Stimulated activated CD8-positive, alpha-beta memory T cell treated with anti-CD3 and anti-CD28 coated beads, Interleukin-4, amount 100 ng/mL, for 1 hour (primary cell): ENCODE measurements at places on chromosomes 4 and X.

DNA sequence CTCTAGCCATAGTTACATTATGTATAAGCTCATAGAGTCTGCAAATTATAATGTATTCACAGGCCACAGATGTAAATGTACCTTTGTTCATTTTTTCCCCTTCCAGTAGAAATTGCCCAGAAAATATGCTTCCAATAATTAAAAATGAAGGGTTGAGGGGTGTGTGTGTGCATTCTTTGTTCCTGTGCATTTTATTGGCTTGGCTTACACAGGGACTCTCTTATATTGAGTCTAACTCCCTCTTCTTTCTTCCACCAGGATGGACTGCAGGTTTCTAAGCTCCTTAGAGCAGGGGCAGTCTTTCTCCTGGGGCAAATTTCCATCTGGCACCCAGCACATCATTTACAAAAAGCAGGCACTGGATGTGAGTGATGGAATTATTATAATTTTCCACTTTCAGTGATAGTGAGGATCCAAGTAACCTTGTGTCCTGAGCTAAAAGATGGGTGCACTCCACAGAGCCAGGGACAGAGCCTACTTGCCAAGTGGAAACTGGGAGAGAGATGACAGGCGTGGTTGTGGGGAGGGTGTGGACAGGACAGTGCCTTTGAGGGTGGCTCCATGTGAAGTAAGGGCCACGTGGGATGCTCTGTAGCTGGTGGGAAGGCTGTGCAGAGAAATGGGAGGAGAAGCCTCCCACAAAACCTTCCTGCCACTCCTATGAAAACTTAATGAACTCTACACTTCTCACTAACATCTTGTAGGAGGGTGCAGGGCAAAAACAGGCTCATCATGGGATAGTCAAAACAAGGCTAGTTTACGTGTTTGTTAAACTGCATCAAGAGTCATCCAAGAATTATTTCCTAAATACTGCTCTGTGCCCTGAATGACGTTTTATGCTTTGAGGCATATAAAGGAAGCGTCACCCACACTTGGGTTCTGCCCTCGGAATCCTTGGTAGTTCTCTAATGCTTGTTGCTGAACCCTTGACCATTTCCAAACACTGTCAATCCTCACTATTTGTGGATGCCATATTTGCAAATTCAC is 16.0 kb downstream of the IGFBP7 start:
- no peak for DNase-seq

DNA sequence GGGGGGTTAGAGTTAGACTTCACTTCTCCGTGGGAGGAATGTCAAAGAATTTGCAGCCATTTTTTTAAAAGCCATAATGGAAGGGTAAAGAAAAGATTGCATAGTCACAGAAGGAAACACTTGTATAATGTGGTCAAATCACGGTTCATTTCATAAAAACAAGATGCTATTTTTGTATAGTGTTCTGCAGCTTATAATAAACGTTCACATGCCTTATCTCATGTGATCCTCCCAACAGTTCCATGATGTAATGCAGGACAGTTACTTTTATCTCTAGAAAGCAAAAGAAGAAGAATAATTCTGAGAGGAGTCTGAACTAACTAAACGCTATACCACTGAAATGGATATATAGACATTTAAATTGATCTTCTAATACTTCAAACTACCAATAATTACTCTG is 71.3 kb upstream of the CAMK2D start:
- no peak for DNase-seq

GRCh38 chr4:1312821-1313640 is 23.3 kb downstream of the MAEA start:
- DNase-seq = no peak

DNA sequence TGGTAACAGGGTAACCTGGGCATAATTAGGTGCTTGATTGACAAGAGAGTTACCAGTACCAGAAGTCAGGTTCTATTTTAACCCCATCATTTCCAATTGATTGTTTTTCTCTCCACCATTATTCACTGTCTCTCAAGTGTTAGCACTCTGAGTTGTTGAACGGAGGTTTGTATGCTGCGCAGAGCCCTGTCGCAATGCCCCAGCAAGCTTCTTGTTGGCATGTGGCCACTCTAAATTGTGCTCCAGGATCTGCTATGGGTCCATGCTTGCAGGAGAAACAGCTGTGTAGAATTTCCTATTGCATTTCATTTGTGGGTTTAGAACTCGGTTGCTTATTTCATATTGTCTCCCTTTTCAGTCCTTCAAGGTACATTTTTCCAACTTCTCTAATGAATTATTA is 98.2 kb downstream of the KLHL8 start:
- no peak for DNase-seq

GRCh38 chr4:39609454-39609931 is 29.2 kb downstream of the SMIM14 start:
- DNase-seq = no peak

DNA sequence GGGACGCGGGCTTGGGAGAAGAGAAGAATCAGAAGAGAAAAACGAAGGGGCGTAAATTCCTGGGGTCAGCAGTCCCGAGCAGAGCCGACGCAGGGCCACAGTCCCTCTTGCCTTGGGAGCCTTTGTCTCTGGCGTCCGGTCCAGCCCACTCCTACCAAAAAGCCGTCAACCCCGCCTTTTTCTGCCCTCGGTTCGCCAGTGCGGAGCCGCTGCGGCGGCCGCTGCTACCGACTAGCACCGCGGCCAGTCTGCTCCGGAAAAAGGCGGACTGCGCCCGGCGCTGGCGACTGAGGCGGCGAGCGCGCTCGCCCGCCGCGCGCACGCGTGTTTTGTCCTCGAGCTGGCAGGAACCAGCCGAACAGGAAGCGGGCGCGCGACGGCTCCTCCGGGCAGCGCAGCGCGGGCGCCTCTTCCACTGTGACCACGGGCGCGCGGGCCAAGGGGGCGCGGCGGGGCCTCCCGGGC is 502 bp downstream of the HNRNPDL start:
- no peak for DNase-seq

- DNase-seq = no peak
Measured at GRCh38 chr4:96063639-96064038, 223.7 kb downstream of the PDHA2 start.
